ENCODE measurements at places on chromosomes 5 and 9.

DNA sequence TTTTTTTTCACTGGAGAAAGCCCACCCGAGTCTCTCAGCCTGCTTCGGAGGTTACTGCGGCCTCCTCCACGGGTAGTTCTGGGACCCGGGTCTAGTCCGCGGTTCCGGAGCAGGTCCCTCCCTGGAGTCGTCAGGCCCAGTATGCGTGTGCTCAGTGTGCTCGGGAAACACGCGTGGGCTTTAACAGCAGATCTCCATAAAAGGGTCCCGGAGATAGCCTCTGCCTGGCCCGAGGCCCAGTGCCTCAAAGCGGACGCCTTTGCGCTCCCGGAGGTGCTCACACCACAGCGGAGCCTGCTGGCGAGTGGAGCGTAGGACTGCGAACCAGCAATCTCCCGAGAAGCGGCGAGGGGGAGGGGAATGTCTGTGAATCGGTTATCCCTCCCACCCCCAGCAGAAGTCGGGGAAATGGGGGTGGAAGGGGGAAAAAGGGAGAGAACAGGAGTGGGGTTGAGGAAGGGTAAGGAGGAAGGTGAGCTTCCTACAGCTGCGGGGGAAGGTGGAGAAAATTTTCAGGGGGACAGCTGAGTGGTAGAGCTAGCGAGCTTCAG lies 28.7 kb downstream of the CDKN2A start:
- peak; percentile 35 for DNase-seq

DNA sequence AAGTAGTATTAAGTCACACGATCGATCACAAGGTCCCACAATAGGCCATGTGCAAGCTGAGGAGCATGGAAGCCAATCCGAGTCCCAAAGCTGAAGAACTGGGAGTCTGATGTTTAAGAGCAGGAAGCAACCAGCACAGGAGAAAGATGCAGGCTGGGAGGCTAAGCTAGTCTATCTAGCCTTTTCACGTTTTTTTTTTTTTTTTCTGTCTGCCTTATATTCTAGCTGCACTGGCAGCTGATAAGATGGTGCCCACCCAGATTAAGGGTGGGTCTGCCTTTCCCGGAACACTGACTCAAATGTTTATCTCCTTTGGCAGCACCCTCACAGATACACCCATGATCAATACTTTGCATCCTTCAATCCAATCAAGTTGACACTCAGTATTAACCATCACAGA lies 6.5 kb downstream of the PPIP5K2 start:
- no peak for DNase-seq

DNA sequence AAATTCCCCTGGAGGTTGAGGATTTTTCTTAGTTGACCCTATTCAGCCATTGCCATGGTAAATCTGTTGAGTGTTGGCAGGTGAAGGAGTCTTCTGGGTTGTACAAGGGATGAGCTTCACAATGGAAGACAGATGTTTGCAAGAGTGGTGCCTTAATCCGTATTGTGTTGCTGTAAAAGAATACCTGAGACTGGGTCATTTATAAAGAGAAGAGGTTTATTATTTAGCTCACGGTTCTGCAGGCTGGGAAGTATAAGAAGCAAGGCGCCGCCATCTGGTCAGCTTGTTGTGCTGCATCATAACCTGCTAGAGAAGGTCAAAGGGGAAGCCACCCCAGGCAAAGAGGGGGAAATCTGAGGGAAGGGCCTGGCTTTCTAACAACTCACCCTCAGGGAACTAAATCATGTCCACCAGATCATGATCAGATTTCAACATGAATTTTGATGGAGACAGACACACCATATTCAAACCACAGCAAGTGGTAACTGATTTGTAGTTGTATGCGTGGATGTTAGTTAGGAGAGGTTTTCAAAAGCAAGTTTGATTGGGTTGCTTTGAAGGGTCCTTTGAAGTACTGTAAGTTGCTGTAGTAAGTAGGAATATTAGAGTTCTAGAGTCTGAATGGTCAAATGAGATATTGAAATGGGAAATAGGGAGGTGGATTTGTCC lies 2.5 kb downstream of the TNPO1 start:
- peak; percentile 68 for DNase-seq

DNA sequence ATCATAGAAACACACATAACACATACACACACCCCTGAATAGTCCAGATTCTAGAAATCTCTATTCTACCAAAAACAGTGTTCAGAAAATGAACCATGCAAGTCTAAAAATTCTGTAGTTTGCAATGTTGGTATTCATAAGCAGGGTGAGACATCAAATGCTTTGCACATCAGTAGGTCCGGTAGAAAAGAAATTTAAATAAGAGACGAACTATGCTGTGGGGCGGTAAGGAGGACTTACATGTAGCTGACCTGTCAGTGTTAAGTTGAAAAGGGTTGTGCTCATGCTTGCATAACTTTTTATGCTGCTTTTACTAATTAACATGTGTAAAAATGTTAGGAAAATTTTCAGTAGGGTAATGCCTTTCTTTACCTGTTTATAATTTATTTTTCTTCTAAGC lies 409.1 kb downstream of the KIAA0825 start:
- no peak for DNase-seq

GRCh38 chr5:168110384-168110783 lies 181.1 kb upstream of the WWC1 start:
- DNase-seq, result no peak

- no peak for DNase-seq
Measured at GRCh38 chr9:76634356-76635054, 129.7 kb upstream of the PCA3 start.

GRCh38 chr9:15249981-15250380 lies 57.0 kb downstream of the TTC39B start:
- DNase-seq, result no peak

DNA sequence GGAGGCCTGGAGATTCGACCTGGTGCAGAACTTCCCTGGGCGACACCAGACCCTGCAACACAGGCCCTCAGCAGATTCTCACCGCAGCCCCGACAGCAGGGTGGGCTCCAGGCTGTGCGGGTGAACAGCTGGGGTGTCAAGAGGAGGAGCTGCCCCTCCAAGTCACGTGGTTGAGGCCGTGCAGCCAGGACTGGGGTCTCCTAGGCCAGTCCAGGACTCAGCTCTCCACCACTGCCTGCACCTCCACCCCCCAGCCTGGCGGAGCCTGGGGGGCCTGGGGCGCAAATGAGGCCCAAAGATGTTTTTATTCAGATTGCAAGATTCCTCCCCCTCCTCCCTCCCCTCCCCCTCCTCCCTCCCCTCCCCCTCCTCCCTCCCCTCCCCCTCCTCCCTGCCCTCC lies 9.2 kb upstream of the AGPAT2 start:
- no peak for DNase-seq

DNA sequence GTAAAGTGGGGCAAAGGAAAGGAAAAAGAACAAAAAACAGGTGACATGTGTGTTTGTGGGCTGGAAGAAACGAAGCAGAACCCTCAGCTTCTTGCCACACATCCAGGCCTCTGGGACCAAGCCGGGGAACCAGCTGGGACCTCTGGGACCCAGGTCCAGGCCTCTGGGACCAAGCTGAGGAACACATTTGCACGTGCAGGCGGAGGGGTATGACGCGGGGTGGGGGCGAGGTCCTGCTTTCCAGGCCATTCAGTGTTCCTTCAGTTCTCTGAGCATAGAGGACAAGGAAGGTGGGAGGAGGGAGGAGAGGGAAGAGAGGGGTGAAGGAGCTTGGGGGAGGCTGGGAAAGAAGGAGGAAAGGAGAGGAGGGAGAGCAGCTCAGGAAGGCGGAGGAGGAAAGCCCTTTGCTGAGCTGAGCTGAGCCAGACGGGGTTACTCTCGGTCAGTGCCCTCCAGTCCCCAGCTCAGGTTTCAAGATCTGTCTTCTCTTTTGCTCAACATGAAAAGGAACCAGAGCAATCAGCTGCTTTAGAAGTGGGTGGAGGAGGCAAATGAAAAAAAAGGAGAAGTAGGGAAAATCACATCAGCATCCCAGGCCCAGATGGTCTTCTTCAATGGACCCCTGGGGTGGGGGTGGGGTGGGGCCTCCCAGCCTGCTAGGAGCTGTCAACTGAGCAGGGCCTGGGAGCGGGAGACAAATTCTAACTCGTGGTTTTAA lies 59.1 kb downstream of the ABCA1 start:
- DNase-seq, result no peak

GRCh38 chr9:73154722-73155121 lies 3.1 kb downstream of the ANXA1 start:
- DNase-seq, result no peak

GRCh38 chr5:10538103-10538788 lies 25.6 kb upstream of the ANKRD33B start:
- DNase-seq, result no peak

- no peak for DNase-seq
Measured at GRCh38 chr9:80496901-80497556, 925.3 kb downstream of the TLE4 start.

DNA sequence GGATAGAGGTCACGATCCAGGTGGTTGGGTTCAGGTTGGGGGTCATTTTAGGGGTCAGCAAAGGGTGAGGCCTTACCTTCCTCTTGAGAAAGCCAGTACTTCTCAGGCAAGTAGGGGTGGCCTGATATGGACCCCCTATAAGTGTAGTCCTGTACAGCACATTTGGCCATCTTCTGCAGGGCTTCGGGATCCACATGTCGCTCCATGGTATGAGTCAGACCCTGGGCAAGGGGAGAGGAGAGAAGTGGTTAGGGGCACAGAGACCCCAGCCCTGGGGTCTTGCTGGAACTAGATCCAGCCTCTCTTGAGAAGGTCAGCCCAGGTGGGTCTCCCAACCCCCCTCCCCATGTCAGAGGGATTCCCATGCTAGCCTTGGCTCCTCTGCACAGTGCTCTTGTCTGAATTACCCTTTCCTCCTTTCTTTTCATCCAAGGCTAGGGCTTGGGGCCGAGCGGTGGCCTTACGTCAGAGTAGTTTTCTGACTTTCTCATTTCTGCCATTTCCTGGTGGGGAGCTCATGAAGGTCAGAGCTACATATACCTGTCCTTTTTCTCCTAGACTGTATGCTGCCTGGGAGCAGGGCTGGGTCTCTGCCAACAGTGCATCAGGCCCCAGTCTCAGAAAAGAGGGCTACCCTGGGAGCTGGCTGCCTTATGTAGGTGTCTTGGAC lies 9.0 kb upstream of the MYORG start:
- no peak for DNase-seq

DNA sequence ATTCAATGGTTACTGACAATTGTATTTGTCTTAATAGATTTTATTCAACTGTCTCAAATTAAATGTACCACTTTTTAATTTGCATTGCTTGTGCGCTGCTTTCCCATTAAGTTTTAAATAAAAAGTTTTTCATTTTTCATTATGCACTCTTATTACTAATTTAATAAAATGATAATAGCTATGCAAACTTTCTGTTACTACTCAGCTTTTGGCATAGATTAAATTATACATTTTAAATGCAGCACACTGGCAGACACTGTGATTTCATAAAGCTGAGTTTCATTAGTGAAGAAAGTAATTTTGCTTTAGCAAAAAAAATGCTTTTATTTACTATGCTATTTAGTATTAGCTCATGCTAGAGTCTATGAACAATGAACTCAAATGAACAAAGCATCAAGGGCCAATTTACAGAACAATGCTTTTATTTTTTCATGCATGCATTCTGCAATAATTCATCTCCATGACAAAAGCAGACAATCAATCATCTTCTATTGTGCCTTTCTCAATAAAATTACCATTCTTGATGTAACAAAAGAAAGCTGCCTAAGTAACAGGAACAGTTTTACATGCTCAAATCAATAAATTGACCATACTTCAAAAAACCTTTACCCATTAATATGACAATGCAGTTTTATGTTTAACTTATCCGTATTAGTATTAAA lies 595.2 kb upstream of the ARRDC3 start:
- DNase-seq, result no peak

DNA sequence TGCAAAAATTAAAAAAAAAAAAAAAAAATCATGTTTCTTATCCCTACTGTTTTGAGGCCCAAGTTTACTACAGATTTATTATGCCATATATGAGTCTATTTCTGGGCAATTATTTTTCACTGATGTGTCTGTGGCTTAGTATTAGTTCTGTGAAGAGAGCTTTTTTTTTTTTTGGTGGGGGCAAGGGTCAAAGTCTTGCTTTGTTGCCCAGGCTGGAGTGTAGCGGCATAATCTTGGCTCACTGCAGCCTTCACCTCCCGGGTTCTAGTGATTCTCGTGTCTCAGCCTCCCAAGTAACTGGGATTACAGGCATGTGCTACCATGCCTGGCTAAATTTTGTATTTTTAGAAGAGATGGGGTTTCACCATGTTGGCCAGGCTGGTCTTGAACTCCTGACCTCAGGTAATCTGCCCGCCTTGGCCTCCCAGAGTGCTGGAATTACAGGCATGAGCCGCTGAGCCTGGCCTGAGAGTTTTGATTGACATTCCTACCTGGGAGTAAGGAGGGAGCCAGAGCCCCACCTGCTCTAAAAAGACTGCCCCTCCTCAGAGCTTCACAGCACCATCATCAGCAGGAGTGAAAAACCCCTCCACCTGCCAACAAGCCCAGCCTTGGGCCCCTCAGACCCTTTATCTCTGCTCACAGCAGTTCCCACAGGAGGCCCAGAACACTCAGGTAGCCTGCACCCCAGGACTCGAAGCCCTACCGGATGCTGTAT lies 36.1 kb upstream of the JADE2 start:
- no peak for DNase-seq

- DNase-seq, result no peak
Measured at GRCh38 chr9:8868632-8869031, 1069.1 kb upstream of the DMAC1 start.

- no peak for DNase-seq
Measured at GRCh38 chr5:95899006-95899405, 62.6 kb downstream of the ELL2 start.

DNA sequence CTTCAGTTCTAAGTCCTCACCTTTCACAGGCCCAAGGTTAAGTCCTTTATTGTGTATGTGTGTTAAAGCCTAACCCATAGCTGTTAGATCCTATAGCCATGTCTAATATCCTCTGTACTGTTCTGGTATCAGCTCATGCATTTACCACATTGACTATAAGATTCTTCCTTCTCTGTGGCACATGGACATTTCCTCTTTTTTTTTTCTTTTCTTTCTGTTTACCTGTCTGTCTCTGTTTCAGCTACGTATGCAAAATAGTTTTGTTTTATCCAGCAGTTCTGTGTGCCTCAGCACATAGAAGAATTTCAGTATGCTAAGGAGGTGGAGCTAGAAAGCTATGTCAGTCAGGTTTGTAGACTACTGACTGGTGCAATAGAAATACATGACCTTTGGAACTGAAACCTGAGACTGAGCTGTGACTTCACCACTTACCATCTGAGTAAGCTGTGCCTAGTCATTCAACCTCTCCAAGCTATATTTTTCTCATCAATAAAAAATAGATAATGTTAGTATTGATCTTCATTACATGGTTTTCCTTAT lies 155.6 kb upstream of the VLDLR start:
- DNase-seq, result no peak

DNA sequence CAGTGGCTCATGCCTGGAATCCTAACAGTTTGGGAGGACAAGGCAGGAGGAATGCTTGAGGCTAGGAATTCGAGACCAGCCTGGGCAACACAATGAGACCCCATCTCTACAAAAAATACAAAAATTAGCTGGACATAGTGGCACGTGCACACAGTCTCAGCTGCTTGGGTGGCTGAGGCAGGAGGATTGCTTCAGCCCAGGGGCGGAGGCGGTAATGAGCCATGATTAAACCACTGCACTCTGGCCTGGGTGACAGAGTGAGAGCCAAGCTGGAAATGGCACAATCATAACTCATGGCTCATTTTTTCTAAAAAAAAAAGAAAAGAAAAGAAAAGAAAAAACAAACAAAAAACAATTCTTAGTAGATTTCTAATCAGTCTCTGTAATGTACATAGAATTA lies 446.2 kb downstream of the ELAVL2 start:
- DNase-seq, result no peak

All from CD4-positive, alpha-beta T cell treated with Interleukin-6 for 4 hours (primary cell).